ENCODE measurements at places on chromosomes 12 and 14.

- no peak for DNase-seq
These were observed 8.4 kb downstream of the CLBA1 start for GRCh38 chr14:104993808-104994591.

- DNase-seq, result no peak
These were observed 67.6 kb downstream of the TECPR2 start for GRCh38 chr14:102430212-102430908.

DNA sequence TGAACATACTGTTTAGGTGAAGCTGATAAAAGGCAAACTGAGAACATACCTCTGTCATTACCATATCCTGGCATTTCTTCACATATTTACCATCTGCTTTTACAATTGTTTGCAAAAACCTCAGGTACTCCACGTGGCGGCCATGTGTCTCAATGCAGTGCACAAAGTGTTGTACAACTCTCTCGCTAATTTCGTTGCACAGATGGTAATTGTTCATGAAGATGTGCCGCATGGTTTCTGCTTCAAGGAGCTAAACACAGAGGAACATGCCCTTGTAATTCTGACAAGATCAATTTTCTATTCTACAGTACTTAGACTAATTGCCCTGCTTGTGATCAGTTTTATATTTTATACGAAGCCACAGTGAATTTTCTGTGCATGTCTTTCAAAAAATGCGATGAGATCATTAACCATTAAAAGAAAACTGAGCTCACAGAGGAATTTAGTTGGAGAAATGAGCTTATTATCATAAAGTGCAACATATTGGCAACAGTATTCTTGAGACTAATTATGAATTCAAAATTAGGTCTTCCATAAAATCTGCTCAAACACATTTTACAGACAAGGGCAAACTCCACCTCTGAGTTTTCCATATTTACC, 233.8 kb downstream of the ITPR2 start:
- DNase-seq, result no peak

- no peak for DNase-seq
These were observed 30.1 kb downstream of the SLC35F4 start for GRCh38 chr14:57835766-57836165.

GRCh38 chr14:101083564-101084435, 180.3 kb upstream of the RTL1 start:
- DNase-seq, result no peak

DNA sequence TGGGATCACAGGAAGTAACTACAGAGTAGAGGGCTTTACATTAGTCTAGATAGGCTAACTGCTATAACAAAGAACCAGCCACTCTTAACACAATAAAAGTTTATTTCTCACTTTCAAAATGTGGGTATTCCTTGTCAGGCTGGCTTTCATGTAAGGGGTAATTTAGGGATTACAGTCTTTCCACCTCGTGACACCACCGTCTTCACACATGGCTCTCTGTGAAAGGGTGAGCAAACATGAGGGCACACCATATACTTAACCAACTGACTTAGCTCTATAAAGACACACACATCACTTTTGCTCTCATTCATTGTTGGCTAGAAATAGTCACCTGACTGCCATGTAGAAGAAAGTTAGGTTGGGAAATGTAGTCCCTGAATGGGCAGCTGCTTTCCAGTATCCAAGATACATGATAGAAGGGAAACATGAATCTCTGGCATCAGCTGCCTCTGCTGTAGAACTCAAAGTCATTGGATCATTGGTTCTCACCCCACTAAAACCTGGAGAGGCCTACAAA, 66.1 kb upstream of the CRY1 start:
- no peak for DNase-seq
